ENCODE measurements at places on chromosomes 12 and 14. TPM values are rescaled to one million over a fixed set of nuclear protein-coding genes. Genes with fewer than 3 reads are reported as not detected.

DNA sequence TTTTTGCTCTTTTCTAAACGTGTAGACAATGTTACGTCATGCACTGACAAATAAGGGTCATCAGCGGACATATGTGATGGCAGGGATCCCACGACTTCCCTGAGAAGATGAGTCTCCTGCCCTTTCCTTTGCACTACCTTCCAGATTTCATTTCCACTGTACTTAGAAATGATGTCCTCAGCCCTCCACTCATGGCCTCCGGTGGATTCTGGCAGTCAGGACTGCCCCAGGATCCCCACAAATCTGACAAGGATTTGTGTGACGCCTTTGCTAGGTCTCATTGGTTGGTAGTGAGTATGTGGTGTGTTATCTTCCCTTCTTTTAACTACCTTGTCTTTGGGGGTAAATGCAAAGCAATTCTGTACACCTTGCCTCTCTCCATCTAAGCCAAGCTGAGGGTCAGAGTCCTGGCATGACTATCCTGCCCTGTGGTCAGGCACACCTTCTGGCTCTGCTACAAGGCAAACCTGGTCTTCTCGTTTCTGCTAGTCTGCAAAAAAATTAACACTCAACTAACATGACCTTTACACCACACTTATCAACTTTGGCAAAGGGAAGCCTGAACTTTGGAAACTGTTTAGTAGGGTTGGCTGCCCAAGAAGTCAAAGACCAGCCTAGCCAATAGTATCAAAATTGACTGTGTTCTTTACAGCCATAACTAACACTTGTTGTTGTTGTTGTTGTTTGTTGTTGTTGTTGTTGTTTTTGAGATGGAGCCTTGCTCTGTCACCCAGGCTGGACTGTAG lies 17.3 kb upstream of the DHRS4 start:
- DNase-seq = no peak
- H3K4me1 ChIP-seq = no peaks in the 10 kb centered on the region
- no peaks in the 10 kb centered on the region for H3K36me3 ChIP-seq
- H3K27me3 ChIP-seq = no peaks in the 10 kb centered on the region
- H3K4me3 ChIP-seq = no peak overlapping the region
- H3K27ac ChIP-seq = no peak overlapping the region

DNA sequence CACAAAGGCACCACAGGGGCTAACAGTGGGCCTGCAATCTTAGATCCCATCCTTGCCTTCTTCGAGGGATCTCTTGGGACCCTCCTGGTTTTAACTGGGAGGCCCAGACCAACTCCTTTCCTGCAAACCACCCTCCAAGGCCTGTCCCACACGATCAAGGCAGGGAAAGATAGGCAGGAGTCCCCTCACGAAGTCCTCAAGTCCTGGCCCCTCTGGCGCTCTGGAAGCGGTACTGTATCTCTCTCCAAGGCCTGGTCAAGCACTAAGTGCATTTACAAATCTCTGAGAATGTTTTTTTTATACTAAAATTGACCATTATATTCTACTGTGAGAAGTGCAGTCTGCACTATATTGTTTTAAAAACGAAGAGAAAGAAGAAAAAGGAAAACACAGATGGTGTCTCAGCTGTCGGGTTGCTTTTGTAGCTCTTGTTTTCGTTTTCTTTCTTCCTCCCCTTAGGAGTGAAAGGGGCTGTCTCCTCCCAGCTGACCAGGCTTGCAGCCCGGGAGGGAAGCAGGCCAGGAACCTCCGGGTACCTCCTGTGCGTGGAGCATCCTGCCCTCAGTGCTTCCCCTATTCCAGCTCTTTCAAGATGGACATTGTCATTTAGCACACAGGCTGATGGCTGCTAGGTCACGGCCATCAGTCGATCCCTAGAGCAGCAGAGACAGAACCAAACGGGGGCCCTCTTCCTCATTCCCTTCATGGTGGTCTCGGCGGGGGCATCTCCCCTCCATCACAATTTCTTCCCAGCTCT lies 56.7 kb downstream of the FAM222A start:
- no peak for DNase-seq
- no peaks in the 10 kb centered on the region for H3K36me3 ChIP-seq
- no peaks in the 10 kb centered on the region for H3K4me1 ChIP-seq
- no peak overlapping the region for H3K27ac ChIP-seq
- no peaks in the 10 kb centered on the region for H3K27me3 ChIP-seq

- H3K4me3 ChIP-seq = no peak overlapping the region
- H3K4me1 ChIP-seq = no peaks in the 10 kb centered on the region
- no peaks in the 10 kb centered on the region for H3K36me3 ChIP-seq
- H3K27me3 ChIP-seq = no peaks in the 10 kb centered on the region
- H3K27ac ChIP-seq = no peak overlapping the region
Observed at GRCh38 chr12:91349476-91349875, 166.9 kb upstream of the DCN start.

GRCh38 chr12:122827258-122827657 lies 8.0 kb upstream of the HIP1R start:
- H3K4me1 ChIP-seq = peaks cover 7% of the 10 kb centered on the region
- H3K27ac ChIP-seq = no peak overlapping the region
- no peaks in the 10 kb centered on the region for H3K27me3 ChIP-seq

- DNase-seq = no peak
- H3K4me1 ChIP-seq = peaks cover 45% of the 10 kb centered on the region
- no peak overlapping the region for H3K4me3 ChIP-seq
- no peaks in the 10 kb centered on the region for H3K36me3 ChIP-seq
- H3K27me3 ChIP-seq = no peaks in the 10 kb centered on the region
Observed at GRCh38 chr14:50225067-50225973, 6.1 kb downstream of the SOS2 start.

- no peaks in the 10 kb centered on the region for H3K27me3 ChIP-seq
- no peak for DNase-seq
- H3K4me1 ChIP-seq = no peaks in the 10 kb centered on the region
- H3K27ac ChIP-seq = no peak overlapping the region
- H3K4me3 ChIP-seq = no peak overlapping the region
Observed at GRCh38 chr12:1439687-1440086, 154.7 kb downstream of the FBXL14 start.

GRCh38 chr14:93977171-93977570 lies 801 bp upstream of the ASB2 start:
- DNase-seq = no peak
- H3K27me3 ChIP-seq = no peaks in the 10 kb centered on the region
- peaks cover 69% of the 10 kb centered on the region for H3K4me1 ChIP-seq

- H3K4me3 ChIP-seq = no peak overlapping the region
- DNase-seq = no peak
- H3K36me3 ChIP-seq = no peaks in the 10 kb centered on the region
- H3K27ac ChIP-seq = no peak overlapping the region
- peaks cover 59% of the 10 kb centered on the region for H3K27me3 ChIP-seq
Observed at GRCh38 chr12:48000878-48001504, 3.3 kb downstream of the COL2A1 start.

DNA sequence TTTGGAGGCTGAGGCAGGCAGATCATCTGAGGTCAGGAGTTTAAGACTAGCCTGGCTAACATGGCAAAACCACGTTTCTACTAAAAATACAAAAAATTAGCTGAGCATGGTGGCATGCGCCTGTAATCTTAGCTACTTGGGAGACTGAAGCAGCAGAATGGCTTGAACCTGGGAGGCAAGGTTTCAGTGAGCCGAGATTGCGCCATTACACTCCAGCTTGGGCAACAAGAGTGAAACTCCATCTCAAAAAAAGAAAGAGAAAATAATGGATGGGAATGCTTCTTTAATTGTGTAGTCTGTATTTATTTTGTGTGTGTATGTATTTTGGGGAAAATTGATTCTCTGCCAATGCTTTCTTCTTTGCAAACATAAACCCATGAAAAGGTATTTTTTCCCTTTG lies 32.5 kb downstream of the SRGAP1 start:
- no peaks in the 10 kb centered on the region for H3K4me1 ChIP-seq
- H3K27me3 ChIP-seq = no peaks in the 10 kb centered on the region
- no peak for DNase-seq
- no peaks in the 10 kb centered on the region for H3K36me3 ChIP-seq
- H3K4me3 ChIP-seq = no peak overlapping the region

GRCh38 chr12:124766727-124767065 lies 97.0 kb downstream of the SCARB1 start:
- H3K36me3 ChIP-seq = no peaks in the 10 kb centered on the region
- H3K27me3 ChIP-seq = no peaks in the 10 kb centered on the region
- no peak overlapping the region for H3K27ac ChIP-seq
- DNase-seq = no peak

The HOXC12 gene
- total RNA-seq = not detected

The BBOF1 gene
- 2.6 TPM for total RNA-seq

The ANKRD33 gene
- total RNA-seq = not detected

The AKAP3 gene
- total RNA-seq = 5.5 TPM

All from CD4-positive, alpha-beta memory T cell (primary cell).